ENCODE measurements at places on chromosomes 6 and 20.

- peak; percentile 85 for DNase-seq
Observed at GRCh38 chr20:23156170-23156841, 70.2 kb upstream of the CD93 start.

GRCh38 chr6:53251033-53251672 is 97.6 kb downstream of the ELOVL5 start:
- no peak for DNase-seq

- peak; percentile 66 for DNase-seq
Observed at GRCh38 chr20:62020935-62021701, 44.6 kb downstream of the TAF4 start.

DNA sequence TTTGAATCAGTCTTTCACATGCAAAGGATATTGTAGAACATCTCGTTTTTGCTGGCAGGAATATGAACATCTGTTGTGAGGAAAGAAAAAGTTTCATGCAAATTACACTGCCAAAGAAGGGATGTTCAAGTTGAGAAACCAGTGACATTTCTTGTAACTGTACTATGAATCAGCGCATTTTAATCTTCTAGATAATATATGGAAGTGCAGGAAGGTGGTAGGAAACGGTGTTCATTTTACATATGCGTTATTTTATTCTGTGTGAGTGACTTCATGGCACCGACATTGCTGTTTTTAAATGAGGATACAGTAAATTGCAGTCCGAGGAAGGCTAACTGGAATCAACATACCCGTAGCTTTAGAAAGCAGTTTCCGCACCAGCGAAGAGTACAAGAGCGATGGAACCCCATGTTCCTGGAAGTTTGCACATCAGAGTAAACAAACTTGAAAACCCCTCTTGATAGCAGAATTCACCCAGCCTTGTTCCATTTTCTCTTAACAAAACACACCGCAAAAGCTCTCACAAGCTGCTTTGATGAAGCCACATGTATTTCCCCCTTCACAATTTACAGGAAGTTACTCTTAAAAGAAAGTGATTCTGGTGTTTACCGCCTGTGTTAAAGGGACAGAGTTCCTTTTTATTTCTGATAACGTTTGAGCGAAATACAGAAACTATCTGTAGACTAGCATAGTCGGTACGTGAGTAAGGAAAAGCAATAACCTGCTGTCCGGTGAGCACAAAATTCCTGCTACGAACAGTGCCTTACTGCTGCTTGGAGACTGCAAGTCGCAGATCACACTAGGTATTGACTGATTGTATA is 11.5 kb downstream of the PRDM1 start:
- peak; percentile 82 for DNase-seq

DNA sequence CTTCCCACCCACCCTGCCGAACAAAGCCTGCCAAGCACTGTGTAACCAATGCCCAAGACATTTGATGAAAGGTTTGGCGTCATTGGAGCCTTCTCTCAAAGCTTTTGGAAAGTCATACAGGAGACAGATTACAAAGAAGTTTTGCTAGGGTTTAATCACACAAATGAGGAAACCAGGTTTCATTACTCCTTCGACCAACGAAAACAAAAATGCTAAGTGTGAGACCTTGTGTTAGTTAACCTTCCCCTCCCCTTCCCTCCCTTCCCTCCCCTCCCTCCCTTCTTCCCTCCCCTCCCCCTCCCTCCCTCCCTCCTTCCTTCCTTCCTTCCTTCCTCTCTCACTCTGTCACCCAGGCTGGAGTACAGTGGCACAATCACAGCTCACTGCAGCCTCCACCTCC is 96.1 kb upstream of the CD83 start:
- DNase-seq, result no peak

GRCh38 chr20:21234324-21234723 is 68.8 kb upstream of the XRN2 start:
- DNase-seq, result no peak

- DNase-seq, result no peak
Observed at GRCh38 chr6:91691449-91691848, 1104.6 kb upstream of the MAP3K7 start.

DNA sequence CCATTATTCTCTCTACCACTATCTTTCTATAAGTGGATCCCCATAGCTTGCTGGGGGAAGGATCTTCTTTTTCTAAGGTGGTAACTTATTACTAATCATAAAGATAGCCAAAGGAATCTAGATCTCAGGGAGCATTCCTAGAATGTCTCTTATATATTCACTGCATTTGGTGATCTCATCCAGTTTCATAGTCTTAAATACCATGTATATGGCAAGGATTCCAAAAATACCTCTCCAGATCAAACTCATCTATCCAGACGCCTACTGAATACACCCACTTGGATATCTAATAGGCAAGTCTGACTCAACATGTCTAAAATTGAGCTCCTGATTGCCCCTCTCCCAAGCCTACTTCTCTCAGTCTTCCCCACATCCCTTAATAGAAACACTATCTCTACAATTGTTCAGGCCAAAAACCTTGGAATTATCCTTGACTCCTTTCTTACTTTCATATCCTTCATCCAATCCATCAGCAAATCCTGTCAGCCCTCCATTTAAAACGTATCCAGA is 264.4 kb downstream of the HACE1 start:
- DNase-seq, result no peak

DNA sequence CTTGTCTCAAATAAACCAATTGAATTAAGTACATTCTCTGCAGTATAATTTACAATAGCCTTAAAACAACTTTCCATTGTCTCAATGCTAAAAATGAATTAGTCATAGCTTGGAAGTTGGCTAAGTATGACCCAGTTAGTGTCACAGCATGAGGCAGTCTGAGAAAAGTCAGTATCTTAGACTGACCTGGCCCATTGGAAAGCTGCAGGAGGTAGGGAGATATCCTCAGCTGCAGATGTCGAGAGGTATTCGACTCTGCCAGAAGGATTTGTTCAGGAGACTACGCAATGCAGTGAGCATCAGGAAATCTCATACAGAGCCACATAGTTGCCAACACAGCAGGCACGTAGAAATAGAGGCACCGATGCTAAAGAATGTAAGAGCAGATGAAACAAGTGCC is 350.9 kb upstream of the NRSN1 start:
- peak; percentile 0 for DNase-seq

- DNase-seq, result peak; percentile 2
Observed at GRCh38 chr20:19079536-19080299, 132.7 kb upstream of the SLC24A3 start.

GRCh38 chr6:40307712-40308111 is 279.5 kb downstream of the LRFN2 start:
- DNase-seq, result no peak

DNA sequence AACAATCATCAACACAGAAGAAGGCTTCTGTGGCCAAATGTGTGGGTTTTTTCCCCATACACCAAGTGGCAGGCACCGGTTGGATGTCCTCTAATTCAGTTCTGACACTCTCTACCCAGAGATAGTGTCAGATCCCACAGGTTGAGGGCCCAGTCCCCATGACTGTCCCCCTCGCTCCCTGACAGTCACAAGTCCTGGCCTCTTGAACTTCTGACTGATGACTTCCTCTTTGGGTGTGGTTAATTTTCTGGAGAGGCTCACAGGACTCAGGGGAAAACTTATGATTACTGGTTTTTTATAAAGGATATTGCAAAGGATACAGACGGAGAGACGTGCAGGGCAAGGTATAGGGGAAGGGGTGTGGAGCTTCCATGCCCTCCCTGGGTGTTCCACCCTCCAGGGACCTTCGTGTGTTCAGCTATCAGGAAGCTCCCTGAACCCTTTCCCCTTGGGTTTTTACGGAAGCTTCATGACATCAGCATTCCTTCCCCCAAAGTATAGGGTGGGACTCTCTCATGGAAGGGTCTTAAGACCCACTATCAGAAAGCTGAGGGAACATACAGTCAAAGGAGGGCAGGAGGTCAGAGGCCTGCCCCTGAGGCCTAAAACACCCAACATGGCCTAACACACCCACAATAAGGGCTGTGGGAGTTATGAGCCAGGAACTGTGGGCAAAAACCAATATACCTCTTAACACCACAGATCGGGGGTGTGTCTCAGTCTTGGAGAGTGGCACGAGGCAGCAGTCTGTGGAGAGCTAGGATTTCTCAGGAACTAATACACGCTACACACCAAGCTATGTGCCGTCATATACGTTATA is 33.3 kb downstream of the FARS2 start:
- DNase-seq, result no peak

- no peak for DNase-seq
Observed at GRCh38 chr6:2016040-2016439, 229.4 kb downstream of the GMDS start.

- no peak for DNase-seq
Observed at GRCh38 chr6:111780393-111780792, 92.9 kb downstream of the FYN start.

- no peak for DNase-seq
Observed at GRCh38 chr6:159976686-159977254, 7.9 kb downstream of the IGF2R start.

- peak; percentile 89 for DNase-seq
Observed at GRCh38 chr6:332671-333070, 40.4 kb downstream of the DUSP22 start.

DNA sequence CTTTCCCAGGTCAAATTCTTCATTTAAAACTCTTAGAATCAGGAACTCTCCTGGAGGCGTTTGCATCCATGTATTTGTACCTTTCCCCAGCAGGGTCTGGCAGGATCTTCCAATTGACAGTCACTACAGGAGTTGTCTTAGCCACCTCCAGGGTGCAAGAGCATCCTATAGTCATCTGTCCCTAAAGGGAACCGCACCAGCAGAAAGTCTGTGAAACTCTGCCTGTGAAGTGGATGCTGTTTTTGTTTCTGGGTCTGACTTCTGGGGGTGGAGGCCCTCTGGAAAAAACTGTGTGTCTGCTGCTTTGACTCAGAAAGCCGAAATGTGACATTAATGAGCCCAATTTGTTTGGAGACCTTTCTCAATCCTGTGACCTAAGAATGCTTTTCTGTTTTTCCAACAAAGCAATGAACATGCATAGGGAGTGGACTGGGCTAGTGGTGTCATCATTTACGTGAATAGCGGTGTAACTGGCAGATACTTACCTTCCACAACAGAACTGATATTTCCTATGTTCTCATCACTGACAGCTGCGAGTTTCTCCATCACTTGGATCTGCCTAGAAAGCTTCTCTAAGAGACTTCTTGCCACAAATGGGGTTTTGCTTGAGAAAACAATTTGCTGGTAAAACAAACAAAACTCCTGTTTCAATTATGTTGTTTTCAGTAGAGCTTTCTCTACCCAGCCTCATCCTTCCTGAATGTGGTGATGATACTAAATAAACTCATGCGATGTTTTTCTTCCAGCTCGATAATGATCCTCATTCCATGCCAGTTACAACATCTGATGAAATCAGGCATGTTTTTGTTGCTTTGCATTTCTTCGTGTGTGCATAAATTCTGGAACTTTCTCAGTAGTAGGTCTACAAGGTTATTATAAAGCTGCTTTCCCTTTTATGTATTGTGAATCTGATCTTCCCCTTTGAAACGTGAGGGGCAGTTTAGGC is 33.3 kb upstream of the ARMH2 start:
- peak; percentile 74 for DNase-seq

GRCh38 chr6:7758456-7758855 is 32.6 kb downstream of the BMP6 start:
- peak; percentile 79 for DNase-seq

GRCh38 chr6:47161176-47161687 is 119.1 kb upstream of the ADGRF1 start:
- peak; percentile 71 for DNase-seq

DNA sequence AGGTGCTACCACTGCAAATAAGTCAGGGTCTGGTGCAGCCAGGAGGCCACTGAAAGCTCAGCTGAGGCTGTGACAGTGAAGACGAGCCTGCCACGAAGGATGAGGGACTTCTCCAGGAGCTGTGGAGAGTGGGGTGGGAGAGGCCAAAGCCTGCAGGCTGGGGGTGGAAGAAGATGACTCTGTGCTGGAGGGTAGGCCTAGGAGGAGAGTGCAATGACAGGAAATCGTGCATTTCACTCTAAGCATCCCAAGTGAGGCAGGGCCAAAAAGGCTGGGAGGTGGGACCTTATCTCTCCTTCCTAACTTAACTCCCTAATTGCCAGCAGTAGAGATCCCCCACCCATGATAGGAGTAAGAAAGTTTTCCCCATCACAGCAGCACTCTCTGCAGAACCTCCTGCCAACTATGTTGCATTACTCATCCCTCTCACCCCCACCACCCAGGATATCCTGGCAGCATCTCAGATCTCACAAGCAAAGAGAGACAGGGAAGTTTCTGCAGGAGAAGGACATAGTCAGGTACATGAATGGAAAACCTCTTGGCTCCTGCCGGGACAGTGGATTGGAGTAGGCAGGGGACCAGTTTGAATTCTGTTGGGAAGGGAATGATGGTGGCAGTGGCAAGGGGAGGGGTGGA is 466.2 kb downstream of the CDH26 start:
- peak; percentile 6 for DNase-seq

- DNase-seq, result no peak
Observed at GRCh38 chr6:106630366-106630765, 988 bp downstream of the QRSL1 start.

DNA sequence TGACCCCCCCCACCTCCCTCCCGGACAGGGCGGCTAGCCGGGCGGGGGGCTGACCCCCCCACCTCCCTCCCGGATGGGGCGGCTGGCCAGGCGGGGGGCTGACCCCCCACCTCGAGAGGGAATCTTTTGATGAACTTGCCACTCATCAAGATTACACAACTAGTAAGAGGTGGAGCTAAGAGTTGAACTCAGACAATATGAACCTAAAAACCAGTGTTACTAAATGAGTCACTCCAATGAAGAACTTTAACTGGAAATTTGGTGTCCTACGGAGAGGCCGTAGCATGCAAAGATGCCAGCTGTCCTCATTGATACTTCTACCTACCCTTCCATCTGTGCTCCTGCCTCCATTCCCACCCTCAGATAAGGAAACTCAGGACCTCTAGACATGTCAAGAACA is 42.8 kb downstream of the PFDN4 start:
- peak; percentile 42 for DNase-seq

DNA sequence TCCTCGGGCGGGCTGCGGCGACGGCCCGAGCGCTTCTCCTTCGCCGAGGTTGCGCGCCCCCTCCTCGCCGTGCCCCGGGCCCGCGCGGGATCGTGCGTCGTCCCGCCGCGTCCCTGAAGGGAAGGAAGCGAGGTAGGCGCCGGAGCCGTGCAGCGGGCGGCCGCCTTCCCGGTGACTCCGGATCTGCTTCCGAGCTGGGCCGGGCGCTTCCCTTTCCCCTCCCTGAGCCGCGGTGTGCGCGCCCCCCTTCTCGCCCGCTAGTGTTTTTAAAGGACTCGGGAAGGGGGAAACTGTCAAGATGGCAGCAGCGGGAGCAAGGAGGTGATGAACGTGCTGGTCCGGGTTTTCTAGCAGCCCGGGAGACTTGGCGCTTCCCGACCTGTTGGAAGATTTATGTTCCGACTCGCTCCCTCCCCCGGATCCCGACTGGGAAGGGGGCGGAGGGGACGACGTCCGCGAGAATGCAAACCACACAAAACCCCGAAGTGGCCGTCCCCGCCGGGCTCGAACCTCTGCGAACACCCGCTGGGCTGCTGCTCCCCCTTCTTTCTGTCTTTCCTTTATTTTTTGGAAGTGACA is 744 bp upstream of the FOXO3 start:
- DNase-seq, result peak; percentile 80

- DNase-seq, result peak; percentile 59
Observed at GRCh38 chr20:46631212-46631869, 19.9 kb downstream of the SLC13A3 start.
